ENCODE measurements at places on chromosomes 5 and 9.

DNA sequence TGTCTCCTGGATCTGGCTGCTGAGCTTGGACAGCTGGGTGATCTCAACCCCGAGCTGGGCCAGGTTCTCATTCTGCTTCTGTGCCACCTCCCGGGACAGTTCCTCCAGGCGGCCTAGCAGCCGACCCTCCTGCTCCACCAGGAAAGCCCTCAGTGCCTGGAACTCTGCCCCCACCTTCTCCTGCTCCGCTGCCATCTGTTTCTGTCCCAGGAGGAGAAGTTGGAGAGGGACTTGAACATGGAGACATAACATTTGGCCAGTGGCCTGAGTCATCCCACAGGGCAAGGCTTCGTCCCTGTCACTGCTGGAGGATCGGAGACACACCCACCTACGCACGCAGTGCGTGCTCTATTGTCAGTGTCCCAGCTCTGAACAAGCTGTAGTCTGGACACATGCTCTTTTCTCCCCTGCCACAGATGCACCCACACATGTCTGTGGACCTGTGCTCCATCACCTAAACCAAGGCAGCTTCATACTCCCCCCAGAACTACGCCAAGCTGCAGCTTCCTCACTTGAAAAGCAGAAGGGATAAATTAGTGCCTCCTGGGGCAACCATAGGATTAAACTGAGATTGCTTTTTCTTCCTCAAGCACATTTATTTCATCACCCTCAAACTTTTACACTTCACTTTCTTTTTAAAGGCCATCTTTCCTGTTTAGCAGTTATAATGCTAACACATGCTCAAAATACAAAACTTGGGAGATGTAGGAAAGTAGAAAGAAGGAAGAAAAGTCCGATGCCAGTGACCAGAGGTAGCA, 4.9 kb downstream of the TRIM7 start:
- DNase-seq = no peak

DNA sequence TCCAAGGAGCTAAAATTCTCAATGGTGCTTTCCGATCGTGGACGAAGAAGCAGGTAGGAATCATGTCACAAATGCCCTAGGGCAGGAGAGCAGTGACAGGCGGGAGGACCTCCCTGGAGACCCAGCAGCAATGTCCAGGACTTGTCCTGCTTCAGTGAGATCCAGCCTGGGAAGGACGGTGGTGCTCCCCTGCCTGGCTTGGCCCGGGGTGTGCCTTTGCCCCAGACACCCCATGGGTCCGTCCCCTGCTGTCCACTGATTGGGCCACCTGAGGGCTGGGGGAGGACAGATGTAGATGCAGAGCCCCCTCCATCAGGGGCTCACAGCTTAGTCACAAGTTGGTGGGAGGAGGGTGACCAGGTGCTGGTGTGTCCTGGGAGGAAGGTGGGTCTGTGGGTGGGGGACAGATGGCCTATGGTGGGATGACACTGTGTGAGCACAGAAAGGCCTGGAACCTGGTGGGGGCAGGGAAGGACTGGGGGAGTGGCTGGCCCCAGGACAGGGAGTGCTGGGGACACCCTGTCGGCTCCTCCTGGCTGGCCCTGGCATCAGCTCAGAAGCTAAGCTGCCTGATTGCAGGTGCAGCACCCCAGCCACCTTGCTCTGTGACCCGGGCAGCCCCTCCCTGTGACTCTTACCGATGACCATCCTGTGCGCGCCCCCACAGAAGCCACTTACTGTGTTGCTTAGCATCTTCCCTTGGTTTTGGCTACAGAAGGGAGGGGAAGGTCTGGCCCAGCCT, 82.0 kb downstream of the PHF2 start:
- no peak for DNase-seq

GRCh38 chr9:96399325-96399633, 15.8 kb upstream of the SLC35D2 start:
- no peak for DNase-seq

- DNase-seq = no peak
Measured at GRCh38 chr5:143143973-143144372, 259.5 kb downstream of the NR3C1 start.

DNA sequence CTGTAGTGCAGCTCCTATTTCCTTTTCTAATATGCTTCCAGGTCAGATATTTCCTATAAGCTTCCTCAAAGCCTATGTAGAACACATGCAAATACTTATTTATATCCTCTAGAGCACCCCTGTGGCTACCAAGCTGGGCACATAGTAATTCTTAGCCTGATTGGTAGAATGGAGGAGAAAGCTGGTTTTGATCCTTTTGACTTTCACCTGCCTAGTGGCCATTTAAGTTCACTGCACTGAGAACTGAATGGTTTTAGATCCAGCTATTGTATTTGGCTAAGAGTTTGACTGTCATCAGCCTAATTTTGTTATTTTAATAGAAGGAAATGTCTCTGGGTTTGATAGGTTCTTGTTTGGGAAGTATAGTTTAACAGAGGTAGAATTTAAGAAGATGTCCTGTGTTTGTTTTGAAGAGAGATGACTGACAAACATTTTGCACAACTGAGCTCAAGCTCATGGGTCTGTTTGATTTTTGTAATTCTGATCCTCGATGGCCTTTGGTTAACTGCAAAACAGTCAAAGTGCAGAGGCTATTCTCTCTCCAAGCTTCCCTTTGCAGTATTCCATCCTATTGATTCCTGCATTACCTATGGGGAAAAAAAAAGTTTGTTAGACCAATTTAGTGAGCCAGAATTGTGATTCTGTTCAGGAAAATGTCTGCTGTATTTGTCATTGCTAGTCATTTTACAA, 85.4 kb downstream of the KCNN2 start:
- no peak for DNase-seq

DNA sequence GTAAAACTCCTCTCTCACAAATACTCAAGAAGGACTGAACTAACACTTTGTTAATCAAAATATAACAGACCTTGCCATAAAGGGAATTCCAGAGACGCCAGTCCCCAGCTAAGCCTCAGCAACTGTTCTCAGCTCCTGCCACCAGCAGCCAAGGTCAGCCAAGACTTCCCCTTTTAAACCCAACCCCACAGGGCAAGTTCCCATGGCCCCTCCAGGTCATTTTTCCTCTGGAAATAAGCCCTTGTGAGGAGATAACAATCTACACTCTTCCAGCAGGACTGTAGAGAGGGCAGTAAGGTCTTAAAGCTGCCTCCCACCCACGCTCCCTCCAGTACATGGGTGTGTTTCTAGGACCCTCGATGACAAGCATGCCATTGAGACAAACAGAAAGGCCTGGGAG, 78.3 kb downstream of the DPYSL3 start:
- DNase-seq = no peak

GRCh38 chr5:128516978-128517377, 21.1 kb downstream of the FBN2 start:
- no peak for DNase-seq

DNA sequence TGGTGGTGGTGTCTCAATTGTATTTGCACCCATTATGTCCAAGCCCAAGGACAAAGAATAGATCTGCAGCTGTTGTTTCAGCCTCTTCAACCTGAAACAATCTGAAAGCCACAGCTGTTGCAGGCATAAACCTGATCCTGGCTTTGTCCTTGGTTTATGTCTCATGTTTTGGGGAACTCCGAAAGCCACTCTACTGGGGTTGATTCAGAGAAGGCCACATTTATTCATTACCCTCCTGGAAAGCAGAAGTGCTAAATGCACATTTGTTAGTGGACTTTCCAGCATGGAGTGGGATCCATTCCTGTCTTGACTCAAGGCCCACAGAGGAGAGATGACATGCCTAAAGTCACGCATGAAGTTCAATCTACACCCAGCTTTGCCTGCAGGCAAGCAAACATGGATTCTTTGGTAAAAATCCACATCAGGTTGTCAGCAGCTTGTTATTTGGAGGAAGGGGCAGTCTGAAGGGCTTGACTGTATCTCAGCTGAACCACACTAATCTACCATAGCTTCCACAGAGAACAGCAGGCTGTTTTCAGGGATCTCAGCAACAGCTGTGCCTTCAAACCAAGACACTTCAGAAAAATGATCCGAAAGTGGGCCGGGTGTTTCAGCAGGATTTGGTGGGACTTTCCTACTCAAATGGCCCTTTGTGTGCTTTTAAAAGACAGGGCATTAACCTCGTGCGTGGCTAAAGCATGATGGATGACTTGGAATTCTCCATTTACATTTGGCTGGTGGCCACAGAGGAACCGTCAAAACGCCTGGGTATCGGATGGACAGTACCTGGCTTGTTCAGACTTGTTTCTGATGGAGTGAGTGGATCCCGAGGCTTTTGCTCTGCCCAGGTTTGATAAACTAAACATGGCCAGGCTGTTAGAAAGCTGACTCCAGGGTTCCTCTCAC, 36.2 kb upstream of the ADAM19 start:
- DNase-seq = no peak

- no peak for DNase-seq
Measured at GRCh38 chr9:77866878-77867277, 164.7 kb downstream of the GNAQ start.

- DNase-seq = no peak
Measured at GRCh38 chr5:61438298-61438970, 106.4 kb downstream of the ZSWIM6 start.

DNA sequence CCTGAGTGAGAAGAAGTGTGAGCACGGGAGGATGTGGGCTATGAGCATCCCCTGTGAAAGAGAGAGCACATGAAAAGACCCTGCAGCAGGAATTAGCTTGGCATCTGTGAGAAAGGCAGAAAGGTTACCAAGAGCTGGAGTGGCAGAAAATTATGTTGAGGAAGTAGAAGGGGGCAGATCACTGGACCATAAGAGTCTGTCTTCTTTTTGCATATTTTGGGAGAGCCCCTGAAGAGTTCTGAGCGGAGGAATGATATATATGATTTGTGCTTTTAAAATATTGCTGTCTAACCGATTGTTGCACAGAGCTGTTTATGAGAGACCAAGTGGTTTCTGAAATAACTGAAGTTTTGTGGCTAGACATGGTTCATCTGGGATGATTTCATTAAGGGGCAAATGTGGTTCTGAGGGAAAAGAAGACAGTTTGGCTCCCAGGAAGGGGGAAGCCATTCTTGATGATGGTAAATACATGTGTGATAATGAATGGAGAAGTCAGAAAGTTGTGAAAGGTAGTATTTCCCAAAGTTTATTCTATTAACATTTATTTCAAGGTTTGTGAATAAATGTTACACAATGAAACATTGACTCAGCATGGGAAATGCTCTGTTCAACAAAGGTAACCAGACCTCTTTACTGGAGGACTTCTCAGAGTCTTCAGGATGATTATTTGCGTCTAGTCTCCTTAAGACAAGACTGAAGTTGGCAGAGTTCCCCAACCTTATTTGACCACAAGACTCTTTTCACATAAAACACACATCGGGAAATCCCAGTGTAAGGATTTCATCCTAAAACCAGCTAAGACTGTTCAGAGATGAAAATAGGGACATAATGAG, 31.5 kb upstream of the ADRB2 start:
- no peak for DNase-seq

GRCh38 chr5:137051161-137051560, 448.0 kb downstream of the SPOCK1 start:
- DNase-seq = no peak

DNA sequence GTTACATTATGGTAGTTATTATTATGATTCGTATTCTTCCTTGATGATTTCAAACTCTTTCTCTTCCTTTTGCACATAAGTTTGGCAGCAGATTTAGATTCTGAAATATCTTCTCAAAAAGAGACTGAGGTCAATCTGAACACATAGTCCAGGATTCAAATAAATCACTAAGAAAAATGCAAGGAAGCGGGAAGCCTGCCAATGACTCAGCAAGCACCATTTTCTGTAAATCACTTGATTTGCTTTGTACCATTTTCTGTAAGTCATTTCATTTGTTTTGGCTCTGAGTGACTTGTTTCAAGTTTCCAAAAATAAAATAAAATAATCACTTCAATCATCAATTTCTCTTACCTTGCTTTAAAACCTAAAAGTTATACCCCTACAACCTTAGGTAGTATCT, 24.6 kb upstream of the GLIS3 start:
- no peak for DNase-seq

- DNase-seq = no peak
Measured at GRCh38 chr9:76365028-76365427, 29.2 kb downstream of the RFK start.

Data from T follicular helper cell (primary cell).